ENCODE measurements at places on chromosomes 11 and 22.

DNA sequence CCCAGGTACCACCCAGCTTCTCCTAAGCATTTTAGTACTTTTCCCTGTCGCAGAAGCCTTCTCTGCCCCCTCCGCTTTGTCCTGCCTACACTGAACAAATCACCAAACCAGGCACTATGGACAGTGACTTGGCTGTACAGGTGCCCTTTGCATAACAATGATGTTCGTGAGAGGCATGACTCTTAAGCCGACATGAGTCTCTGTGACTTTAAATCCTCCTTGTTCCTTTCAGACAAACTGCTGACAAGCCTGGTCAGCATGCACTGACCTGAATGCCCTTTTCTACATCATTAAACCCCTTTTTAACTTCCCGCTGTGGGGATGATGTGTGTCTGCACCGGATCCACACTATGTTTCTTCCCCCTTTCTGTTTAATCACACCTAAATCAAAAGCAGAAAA is 16.6 kb downstream of the CAVIN3 start:
- no peak for DNase-seq

- no peak for DNase-seq
Observed at GRCh38 chr11:10414659-10415058, 40.4 kb upstream of the AMPD3 start.

DNA sequence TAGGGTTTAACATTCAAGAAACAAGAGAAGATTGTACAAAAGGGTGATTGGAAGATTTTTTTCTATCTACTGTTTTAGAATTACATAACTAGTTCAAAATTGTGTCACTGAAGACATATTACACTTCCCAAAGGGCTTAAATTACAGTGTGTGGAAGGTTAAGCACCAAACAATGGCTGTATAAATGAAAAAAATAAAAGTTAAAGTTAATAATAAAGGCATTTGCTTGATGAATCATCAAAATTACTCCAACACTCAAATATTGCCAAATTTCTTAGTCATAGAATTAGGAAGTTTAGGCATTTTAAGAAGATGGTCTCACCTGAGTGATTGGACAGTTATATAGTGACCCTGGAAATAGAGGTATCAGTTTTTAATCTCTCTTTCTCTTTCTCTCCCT is 227.6 kb upstream of the CARD18 start:
- no peak for DNase-seq

GRCh38 chr11:35272391-35272902 is 133.5 kb downstream of the CD44 start:
- peak; percentile 5 for DNase-seq

- no peak for DNase-seq
Observed at GRCh38 chr22:49604732-49605302, 222.9 kb downstream of the BRD1 start.

- DNase-seq = no peak
Observed at GRCh38 chr11:111355956-111356659, 23.0 kb downstream of the POU2AF1 start.

- DNase-seq = no peak
Observed at GRCh38 chr22:28813772-28814518, 13.6 kb upstream of the XBP1 start.

DNA sequence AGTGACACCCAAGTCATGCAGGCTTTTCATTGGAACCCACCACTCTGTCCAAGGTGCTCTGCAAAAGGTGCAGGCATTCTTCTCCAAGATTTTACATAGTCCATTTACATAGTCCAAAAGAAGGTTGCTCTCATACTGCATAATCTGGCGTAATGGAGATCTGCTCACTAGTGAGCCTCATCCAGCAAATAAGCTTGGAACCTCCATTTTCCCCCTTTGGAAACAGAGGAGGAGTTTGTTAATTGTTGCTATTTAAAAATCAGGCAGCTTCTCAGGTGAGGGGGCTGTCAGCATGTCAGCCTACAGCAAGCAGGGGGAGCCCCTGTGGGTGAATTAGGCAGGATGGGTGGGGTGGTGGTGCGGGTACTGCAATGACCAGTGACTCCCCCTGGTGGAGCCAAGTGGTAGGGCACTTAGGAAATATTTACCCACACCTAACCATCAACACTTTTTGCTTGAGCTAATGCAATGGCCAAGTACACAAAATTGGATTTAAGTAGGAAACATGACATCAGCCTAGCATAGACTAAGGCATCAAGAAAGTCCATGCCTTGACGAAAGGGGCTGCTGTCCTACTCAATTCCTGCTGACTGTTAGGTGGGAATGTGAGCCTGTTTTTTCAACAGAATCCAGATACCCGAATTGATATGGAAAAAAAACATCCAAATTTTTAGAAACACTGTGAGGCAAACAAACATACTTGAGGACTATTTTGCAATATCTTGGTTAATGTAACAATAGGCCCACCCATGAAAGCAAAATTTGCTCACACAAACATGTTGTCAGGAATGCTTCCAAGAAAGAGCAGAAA is 64.5 kb downstream of the AMBRA1 start:
- DNase-seq = peak; percentile 50

DNA sequence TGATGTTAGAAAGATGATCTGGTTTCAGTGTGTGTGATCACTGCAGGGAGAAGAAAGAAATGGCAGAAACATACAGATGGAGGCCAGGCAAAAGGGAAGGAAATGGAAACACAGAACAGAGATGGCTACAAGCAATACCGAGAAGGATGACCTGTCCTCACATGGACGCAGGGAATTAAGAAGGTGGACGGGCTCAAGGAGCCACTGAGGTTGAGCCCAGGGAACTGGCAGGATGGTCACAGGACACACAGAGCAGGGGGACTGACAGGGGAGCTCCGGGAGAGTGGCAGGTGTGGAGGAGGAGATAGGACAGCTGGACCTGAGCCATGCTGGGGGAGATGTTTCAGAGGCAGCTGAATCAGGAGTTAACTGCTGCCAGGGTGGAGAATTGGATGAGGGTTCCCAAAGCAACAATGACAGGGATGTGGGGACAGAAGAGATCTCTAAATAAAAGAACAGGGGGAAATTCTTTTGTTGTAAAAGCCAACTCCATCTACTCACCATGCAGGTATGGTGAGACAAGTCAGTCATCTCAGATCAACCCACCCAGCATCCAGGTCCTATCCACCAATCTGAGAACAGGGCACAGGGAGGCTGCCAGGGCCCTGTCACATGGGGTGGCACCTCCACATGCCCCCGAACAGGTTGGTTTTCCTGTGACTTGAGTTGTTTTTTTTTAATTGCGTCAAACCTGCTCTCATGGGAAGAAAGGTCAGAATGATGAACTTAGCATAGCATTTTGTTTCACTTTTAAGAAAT is 26.3 kb downstream of the KLHL22 start:
- DNase-seq = no peak

GRCh38 chr11:106178361-106178760 is 100.9 kb downstream of the AASDHPPT start:
- DNase-seq = no peak

GRCh38 chr11:56950510-56950909 is 38.2 kb upstream of the OR5AK2 start:
- no peak for DNase-seq

- no peak for DNase-seq
Observed at GRCh38 chr22:23267226-23268043, 87.1 kb downstream of the BCR start.

DNA sequence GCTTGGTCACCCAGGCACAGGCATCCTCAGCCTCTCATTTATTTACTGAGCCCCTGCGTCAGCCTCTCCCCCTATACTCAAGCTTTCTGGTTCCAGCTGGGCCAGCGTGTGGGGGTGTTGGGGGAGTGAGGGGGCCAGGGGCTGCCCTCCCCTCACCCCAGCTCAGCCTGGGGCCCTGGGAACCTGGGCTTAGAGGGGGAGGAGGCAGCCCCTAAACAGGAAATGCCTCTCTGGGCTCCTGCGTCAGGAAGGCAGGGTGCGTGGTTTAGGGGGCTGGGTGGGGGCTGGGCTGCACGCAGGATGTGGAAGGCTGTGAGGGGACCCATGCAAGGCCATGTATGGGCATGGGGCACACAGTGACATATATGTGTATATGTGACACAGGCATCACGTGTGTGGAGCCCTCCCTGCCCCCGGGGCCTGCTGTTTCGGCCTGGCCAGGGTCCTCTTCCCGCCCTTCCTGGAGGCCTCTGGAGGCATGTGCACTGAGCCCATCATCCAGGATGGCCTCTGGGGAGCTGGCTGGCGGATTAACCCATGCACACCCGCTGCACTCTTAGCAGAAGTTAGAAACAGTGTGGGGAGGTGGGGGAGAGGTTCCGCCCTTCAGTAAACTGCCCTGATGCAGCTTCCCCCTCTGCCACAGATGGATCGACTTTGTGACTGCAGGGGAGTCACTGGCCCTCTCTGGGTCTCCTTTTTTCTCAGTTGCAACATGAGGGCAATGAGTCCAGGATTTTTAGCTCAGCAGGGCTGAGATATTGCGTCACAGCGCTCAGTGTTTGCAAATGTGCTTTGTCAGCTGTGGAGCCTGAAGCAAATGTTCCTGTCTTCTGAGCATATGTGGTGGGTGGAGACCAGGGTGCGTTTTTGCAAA is 1.1 kb upstream of the CD248 start:
- no peak for DNase-seq

- DNase-seq = no peak
Observed at GRCh38 chr11:134362192-134362901, 30.6 kb downstream of the GLB1L2 start.

DNA sequence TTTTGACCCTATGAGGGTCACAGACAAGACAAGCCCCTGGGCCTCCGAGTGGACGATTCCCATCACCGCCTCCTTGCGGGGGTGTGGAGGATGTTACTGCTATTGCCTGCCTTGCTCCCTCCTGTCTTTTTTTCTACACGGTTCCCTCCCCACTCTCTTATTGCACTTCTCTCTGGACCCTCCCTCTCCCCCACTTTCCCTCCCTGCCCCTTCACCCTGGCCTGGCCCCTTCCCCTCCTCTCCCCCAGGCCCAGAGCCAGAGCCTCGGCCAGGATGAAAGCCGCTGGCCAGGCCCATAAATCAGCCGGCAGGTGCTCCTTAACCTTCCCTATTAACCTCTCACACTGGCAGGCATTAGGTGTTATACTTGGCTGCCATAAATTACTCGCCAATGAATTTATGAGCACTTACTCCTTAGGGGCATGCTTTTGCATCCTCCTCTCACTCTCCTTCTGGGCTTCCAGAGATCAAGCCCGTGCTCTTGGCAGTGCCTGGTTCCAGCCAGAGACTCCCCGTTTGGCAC is 18.3 kb upstream of the ALX4 start:
- DNase-seq = no peak

DNA sequence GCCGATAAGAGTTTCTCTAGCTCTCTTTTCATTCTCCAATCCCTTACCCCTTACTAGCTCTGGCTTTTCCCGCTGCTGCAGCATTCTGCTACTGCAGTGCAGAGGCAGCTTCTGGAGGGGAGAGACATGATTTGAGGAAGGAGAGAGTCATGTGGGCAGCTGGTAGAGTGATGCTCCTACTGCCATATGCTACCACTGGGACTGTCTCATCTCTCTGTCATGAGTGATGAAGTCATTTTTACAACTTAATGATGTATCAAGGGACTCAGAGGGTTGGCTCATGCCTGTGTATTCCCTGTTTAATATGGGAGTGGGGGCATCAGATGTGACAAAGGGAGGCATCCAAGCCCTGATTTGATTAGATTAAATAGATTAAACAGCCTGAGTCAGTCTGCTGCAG is 11.3 kb downstream of the SLC17A6 start:
- no peak for DNase-seq

DNA sequence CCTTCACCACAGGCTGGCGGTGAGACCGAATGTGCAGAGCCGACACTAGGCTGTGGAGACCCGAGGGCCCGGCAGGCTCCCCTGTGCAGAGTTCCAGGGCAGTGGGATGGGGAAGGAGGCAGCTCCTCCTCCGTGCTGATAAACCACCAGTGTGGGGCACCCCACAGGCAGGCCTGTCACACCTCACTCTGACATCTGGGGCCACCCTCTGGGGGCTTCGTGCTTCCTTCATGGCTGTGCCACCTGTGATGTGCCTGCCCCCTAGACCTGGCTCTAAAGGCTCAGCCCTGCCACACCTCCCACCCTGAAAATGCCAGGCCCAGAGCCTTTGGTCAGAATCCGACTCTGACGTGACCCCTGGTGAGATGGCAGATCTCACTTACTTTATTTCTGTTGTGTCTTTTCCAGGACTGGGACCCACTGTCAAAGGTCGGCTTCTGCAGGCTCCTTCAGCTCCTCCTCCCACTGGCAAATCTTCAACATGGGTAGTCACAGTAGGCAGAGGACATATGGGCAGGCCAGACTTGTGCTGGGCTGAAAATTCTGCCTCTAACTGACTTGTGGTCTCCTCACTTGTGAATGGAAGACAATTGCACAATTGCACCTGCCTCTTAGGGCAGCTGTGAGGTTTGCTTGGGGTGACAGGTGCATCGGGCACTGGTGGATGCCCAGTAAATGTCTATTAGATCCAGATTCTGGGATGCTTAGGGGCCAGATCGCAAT is 46.2 kb upstream of the TSKU start:
- DNase-seq = no peak

DNA sequence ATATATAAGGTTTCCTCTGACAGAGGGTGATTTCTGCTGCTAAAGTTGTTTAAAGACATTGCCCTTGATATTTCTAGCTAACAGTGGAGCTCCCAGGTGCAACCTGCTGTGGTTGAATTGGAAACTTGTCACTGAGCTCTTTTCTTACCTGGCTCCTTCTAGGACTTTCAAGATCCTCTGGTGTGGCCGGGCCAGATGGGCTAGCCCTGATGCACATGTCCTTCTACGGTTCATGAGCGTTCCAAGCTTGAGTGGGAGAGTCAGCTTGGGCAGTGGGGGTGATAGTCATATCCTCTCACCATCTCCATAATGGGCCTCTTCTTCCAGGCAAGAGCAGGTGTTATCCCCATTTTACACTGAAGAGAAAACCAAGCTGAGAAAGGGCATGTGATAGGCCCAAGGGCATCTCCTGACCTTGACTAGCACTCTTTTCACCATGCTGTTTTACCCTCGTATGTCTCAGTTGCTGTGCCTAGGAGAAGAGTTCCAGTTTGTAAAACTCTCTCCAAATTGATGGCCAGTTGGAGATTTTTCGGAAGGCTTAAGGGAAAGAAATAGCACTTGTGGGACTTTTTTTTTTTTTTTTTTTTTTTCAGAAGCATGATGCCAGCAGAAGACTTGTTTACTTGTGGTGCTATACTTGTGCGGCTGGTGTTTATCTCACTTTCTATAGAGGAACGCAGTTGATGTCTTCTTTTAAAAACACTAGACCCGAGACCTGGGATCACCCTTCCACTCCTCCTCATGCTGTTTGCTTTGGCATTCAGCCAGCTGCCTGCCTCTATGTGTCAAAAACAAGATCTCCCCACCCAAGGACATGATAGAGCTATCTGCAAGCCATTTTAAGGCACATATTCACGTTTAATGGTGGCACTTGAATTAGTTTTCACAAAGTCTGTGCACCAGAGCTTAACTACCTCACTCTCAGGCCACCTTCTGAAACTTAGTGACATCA is 32.6 kb downstream of the TEAD1 start:
- DNase-seq = no peak

- DNase-seq = no peak
Observed at GRCh38 chr11:10301656-10302358, 3.1 kb upstream of the ADM start.
